ENCODE measurements at places on chromosomes 11 and 22.
A peak's percentile ranks its signal among the peaks of the same experiment; 100 is the strongest.

DNA sequence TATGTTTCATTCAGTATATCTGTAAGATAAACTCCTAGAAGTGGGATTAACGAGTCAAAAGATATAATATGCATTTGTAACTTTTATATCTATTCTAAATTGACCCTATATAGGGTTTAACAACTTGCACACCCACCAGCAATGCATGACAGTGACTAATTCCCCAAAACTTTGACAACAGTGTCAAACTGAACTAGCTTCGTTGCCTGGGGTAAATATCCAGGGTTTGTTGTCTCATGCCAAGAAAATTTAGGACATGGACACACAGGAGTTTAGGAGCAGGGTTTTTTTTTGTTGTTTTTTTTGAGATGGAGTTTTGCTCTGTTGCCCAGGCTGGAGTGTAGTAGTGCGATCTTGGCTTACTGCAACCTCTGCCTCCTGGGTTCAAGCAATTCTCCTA is 5.1 kb downstream of the SNU13 start:
- DNase-seq: no peak

DNA sequence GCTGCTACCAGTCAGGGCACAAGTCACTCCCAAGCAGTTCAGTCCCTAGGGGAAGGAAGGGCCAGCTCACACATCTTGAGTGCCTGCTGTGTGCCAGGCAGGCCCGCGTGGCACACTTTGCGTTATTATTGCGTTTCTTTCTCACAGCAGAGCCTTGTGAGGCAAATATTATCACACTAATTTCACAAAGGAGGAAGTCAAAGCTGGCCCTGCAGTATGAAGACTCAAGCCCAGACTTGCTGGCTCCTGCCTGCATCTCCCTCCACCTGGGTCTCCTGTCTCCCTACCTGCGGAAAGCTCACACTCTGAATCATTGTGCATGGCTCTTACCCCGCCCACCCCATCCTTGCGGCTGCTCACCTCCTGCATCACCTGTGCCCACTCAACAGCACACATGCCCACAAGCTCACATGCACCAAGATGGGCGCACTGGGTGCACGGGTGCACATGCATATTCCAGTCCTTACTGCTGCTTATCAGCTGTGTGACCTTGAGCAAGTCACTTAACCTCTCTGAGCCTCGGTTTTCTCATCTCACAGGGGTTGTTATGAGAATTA is 31.7 kb upstream of the P2RY2 start:
- no peak for DNase-seq

- DNase-seq: no peak
Observed at GRCh38 chr11:45864041-45864440, 16.8 kb downstream of the CRY2 start.

DNA sequence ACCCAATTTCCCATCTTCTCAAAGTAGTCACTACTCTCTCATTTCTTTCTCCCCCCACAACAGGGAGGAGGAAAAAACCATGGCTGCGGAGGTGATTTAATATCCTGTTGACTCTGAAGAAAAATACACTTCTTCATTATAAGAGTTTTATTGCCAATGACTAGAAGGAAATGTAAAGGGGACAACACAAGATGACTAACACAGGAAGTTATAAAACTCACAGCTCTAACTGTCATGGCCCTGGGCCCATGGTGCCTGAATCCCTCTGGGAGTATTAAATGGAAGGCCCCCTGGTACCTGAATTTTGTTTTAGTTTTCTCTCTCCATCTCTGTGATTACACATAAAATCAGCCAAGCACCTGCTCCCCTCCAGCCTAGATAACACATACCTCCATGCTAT is 352.8 kb upstream of the FAT3 start:
- no peak for DNase-seq

DNA sequence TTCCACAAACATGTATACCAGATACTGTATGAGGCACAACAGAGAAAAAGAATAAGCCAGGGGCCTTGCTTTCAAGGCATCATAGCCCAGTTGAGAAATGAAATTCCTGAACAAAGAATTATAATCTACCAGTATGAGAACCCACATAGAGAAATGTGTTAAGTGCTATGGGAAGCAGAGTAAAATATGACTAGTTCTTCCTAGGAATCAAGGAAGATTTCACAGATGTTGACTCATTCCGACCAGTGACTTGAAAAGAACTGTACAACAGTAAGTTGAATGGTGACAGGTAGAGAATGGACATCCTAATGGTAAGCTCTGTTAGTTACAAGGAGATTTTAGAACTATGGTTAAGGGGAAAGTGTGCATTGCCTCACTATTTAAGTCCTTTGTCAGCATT is 102.6 kb downstream of the TRIM44 start:
- no peak for DNase-seq

DNA sequence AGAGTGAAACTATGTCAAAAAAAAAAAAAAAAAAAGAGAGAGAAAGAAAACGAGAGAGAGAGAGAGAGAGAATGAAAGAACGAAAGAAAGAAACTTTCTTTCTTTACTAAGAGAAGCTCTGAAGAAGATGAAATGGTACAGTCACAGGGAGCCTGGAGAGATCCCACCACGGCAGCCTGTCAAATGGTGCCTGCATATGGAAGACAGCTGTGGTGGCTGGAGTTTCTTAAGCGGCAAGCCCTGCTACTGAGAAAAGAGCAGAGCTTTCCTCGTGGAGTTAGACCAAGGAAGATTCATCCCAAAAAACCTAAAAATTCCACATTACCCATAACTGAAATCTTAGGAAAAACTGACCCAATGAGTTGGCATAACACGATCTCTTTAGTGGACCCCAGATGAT is 66.7 kb downstream of the MICAL3 start:
- no peak for DNase-seq

GRCh38 chr11:132072858-132073211 is 702.4 kb downstream of the NTM start:
- no peak for DNase-seq

- peak; percentile 48 for DNase-seq
Observed at GRCh38 chr11:72238492-72239312, 5.3 kb downstream of the PHOX2A start.

DNA sequence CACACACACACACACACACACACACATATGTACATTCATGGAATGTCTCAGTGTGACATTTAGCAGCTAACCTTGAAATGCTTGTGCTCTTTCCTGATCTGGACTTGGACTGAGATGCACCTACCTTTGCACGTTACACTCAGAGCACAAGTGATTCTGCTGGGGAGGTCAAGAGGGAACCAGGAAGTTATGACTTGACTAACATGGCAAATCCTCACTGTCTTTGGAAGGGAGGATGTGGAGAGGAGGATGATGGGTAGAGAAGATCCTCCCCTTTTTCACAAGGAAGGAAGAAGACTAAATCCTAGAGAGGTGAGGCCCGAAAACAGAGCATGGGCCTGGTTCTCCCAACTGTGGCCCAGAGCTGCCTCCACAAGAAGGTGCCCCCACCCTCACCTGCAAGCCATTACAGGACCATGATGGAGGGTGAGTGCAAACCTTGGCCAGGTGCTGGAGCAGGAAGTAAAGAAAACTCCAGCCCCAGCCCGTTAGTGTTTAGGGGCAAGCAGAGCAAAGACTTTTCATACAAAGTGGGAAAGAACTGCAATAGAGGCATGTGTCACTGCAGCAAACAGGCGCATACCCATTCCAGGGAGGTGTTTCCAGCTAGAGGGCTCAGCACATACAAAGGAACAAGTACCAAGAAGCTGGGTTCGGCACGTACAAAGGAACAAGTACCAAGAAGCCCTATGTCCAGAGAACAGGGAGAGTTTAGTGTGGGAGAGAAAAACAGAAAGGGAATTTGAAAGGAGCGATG is 26.4 kb downstream of the SCN4B start:
- no peak for DNase-seq

- DNase-seq: no peak
Observed at GRCh38 chr11:28346209-28346608, 238.0 kb downstream of the METTL15 start.

- DNase-seq: no peak
Observed at GRCh38 chr11:70913715-70914231, 338.6 kb downstream of the SHANK2 start.

- DNase-seq: no peak
Observed at GRCh38 chr11:10797531-10797930, 11.2 kb downstream of the EIF4G2 start.

DNA sequence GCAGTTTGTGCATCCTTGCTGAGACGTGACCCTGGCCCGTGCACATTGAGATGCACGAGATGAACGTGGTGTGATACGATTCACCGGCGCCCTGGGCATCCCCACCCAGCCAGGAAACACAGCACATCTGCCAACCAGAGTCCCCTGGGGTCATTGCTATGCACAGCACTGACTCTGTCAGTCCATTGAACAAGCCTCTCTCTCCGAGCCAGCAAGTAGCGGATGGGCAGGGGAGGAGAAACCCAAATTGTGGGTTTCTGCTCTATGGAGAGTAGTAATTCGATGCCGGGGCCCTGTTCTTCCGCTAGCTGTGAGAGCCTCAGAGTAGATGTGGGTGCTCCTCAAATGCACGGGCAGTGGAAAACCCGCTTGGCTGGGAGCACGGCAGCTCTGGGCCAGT is 85.1 kb downstream of the ARHGAP8 start:
- no peak for DNase-seq

DNA sequence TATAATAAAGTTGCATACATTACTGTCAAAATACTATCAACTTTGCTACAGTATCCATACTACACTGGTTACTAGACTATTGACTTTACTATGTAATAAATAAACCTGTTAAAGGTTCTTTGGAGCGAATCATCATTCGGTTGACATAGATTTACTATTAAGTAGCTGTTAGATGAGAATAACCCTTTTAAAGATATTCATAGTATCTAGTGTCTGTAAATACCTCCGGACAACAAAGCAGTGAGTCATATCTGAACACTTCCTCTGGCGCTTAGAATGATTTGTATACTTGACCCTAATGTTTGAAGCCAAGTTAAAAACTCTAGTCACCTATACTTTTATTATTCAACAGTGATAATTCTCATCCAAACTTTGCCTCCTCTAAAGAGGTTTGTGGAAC is 84.7 kb downstream of the MSANTD4 start:
- DNase-seq: no peak

DNA sequence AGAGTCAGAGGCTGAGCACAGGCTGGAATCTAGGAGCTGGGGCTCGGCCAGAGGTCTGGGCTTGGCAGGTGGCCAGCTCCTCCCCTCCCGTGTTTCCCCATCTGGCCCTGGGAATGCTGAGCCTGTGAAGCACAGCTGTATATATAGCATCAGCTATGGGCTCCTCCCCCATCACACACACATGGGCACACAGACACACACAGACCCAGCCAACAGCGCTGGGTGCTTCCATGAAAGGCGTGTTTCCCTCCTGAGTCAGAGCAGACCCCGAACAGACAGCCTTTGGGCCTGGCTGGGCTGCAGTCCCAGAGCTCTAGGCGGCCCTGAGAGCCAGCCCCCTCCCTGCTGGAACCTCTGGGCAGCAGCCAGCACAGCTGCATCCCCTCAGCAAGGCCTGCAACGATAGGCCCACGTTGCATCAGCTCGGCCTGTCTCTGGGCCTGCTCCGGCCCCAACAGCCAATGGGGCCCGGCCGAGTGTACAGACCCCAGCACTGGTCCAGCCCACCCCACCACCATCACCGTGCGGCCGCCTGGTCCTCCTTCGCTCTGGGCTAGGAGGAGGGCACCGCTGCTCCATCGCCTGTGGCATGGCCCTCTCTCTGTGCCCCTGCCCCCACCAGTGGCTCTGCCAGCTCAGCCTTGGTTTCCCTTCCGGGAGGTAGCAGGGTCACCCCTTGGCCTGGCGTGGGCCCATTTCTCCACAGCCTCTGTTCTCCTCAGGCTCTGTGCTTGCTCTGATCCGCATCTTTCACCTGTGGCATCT is 7.6 kb upstream of the SERPINH1 start:
- no peak for DNase-seq

DNA sequence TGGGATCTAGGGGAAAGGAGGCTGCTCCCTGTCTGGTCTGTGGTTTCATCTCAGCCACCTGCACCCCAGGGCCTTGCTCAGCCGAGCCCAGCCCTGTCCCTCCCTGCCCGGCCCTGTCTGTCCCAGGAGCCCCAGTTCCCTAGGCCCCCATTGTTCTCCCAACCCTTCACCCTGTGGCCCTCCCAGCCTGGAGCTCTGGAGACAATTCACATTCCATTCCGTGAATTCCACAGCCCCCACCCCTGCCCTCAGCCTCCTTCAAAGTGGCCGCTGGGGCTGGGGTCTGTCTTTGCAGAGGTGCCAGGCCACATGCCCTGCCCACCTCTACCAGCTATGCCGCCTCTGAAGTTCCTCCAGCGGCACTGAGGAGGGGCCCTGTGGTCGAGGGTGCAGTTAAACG is 77.9 kb upstream of the WNT11 start:
- DNase-seq: no peak

DNA sequence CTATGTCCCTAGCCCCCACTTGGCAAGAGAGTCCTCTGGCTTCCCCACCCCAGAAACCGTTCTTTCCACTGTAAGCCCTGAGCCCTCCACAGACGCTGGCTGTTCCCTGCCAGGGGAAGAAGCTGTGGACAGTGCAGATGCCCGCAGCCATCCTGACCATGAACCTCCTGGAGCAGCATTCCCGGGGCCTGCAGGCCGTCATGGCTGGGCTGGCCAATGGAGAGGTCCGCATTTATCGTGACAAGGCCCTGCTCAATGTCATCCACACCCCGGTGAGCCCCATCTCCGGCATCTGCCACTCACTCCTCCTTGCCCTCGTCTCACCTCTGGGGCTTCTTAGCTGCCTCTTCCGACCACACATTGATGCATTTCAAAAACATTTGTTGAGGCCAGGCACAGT is 13.2 kb downstream of the BBS1 start:
- DNase-seq: no peak

DNA sequence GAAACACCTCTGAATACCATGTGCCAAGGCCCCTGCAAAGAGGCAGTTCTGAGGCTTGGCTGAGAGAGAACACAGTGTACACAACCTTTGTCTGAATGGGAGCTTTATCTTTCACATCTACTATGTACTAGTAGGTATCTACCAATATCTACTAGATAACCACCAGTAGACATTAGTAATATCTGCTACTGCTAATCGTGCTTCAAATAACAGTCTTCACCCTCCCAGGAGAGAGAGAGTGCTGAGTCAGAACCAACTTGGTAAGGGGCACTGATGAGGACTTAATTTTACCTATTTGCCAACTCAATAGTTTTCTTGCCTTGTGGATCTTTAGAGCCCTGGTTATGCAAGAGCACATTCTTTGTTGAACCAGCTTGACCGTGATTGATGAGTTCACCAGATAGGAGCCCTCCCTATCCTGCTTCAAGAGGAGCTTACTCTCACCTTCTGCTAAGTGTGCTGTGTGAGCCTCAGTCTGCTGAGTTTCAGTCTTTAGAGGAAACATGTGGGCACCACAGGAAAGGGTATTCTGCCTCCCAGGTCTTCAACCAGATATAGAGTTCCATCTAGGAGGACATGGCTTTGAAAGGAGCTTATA is 967.5 kb downstream of the NTM start:
- no peak for DNase-seq

GRCh38 chr11:32510039-32510438 is 73.6 kb upstream of the EIF3M start:
- DNase-seq: no peak

- no peak for DNase-seq
Observed at GRCh38 chr11:105811242-105811641, 201.4 kb downstream of the GRIA4 start.
